ENCODE measurements at places on chromosomes 2 and 18.

DNA sequence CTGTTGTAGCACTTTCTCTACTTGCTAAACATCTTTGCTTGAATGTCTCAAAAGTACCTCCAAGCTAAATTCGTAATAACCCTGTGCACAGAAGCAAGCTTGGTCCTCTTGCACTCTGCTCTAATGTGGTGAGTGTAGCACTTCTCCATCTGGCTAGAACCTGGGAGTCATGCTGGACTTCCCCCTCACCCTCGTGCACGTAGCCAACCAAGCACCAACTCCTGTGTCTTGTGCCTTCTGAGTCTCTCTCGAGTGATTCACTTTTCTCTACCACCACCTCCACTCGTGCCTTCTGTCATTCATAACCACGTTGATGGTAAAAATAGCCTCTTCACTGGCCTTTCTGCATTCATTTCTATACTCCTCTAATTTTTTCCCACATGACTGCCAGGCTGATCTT, 91.9 kb upstream of the KCNE4 start:
- no peak for DNase-seq

GRCh38 chr2:240146627-240147278, 6.3 kb upstream of the OTOS start:
- no peak for DNase-seq

DNA sequence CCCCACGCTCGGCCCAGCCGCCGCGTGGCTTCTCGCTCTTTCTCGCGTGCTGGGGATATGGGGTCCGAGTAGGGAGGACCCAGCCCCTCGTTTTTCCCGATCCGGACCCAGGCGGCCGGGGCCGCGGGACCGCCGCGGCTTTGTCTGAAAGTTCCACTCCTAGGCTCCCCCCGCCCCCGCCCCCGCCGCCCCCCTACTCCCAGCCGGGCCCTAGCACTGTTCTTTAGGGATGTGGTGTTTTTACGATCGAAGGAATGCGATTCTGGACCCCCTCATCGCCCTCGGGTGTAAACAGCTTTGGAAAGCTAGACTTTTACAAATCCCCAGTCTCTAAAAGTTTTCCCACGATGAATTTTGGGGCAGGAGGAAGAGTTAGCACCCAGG, 819 bp downstream of the TGIF1 start:
- DNase-seq, result no peak

- no peak for DNase-seq
These were observed 4.1 kb downstream of the SERTAD2 start for GRCh38 chr2:64649626-64650025.

DNA sequence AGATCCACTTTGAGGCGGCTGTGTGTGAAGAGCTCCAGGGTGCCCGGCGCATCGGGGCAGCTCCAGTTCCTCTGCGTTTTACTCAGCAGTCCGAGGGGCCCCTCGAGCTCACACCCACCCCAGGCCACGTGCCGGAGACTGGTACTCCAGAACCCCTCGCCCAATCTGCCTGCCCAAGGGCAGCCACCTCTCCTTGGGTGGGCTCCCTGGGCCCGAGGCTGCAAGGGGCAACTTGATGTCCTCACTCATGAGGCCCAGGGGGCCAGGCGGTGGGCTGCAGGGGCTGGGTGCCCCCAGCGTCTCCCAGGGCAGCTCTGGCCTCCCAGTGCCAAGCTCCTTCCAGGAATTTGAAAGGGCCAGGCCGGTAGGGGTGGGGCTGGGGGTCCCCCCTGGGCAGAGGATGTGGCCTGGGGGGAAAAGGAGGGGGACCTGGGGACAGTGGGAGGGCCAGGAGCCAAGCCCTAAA, 16.7 kb downstream of the RAMP1 start:
- DNase-seq, result no peak

DNA sequence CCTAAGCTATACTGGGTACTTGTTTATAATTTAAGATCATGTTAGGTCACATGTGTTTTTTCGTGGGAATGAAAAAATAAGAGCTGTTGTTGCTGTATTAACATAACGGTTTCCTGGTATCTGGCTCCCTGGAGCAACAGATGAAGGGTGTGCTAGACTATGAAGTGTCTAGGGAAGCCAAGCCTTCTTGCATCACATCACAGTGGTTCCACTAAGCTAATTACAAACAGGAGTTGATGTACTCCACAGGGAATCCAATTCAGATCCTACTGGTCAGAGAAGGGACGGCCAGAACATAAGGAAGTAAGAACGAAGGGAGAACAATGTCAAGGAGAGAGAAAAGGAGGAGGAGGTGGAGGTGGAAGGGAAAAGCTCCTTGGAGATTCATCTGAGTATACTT, 193.0 kb upstream of the CYP26B1 start:
- no peak for DNase-seq

- DNase-seq, result no peak
These were observed 19.5 kb upstream of the CFAP36 start for GRCh38 chr2:55500025-55500424.

GRCh38 chr2:166173263-166173662, 45.4 kb upstream of the SCN1A start:
- DNase-seq, result no peak

- DNase-seq, result no peak
These were observed 28.9 kb upstream of the C2orf15 start for GRCh38 chr2:99112617-99113016.

- DNase-seq, result peak; percentile 60
These were observed 400.5 kb upstream of the TCF4 start for GRCh38 chr18:55988537-55988936.

DNA sequence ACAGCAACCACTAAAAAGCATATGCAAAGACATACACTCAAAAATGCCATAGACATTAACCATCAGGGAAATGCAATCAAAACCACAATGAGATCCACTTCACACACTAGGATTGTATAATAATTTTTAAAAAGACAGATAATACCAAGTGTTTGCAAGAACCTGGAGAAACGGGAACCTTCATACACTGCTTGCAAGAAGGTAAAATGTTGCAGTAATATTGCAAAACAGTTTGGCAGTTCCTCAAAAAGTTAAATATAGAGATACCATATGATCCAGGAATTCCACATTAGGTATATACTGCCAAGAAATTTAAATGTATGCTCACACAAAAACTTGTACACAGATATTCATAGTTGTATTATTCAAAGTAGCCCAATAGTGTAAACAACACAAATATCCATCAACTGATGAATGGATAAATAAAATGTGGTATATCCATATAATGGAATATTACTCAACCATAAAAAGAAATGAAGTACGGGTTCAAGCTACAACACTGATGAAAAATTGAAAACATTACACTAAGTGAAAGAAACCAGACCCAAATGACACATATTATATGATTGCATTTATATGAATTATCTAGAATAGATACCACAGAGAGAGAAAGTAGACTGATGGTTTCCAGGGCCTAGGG, 14.7 kb upstream of the CHMP3 start:
- no peak for DNase-seq

DNA sequence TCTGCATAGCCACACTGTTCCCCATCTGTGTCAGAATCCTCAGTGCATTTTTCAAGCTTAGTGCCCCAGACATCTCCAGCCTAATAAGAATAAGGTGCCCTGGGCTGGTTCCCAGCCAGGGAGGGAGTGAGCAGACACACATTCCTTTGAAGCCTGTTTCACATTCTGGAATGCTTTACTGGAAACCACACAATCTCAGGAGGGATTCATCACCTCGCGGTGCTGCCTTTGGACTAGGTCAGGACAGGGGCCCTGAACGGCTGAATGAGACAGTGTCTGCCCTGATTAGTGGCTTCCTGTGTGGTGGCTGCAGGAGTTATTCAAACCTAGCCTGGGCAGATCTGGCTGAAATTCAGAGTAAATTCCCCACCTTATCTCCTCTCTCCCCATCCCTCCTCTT, 108.0 kb upstream of the LDAH start:
- no peak for DNase-seq

- no peak for DNase-seq
These were observed 54.0 kb upstream of the PPP1CB start for GRCh38 chr2:28697602-28698149.

DNA sequence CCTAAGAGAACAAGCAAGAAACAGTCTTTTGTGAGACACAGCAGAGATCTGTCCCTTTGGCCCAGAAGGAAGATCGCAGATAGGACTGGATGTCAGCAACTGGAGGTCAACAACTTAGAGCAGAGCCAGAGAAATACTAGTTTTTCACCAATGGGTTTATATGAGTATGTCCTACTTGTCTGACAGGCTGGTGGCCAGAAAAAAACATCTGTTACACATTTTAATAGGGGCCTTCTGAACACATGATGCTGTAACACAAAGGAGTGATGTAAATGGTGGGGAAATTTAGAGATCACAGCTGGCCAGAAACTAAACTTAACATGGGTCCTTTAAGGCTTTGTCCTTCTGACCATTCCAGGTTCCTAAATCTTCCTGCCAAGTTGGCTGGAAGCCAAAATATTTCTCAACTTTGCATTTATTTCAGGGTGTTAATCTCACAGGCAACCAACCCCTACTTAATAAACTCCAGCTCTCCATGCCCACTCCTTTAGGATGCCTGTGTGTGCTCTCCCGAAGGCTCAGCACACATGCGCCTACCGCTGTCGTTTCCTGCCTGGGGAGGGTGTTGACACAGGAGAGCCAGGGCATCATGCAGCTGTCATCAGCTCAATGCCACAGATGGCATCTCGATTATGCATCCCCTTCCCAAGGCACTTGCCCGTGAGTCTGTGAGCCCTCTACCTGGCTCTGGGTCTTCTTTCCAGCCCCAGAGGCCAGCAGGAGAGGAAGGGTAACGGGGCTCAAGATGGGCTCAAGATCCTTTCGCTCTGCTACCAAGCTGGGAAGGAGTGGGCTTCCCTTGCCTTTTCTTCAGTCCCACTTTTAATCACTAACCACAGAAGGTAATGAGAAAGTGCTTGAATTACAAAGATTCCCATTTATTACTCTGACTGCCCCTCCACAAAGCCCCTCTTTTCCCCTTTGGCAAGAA, 252.5 kb downstream of the ETAA1 start:
- no peak for DNase-seq

GRCh38 chr2:75074708-75075107, 116.3 kb downstream of the POLE4 start:
- DNase-seq, result no peak

- no peak for DNase-seq
These were observed 71.8 kb upstream of the STAM2 start for GRCh38 chr2:152247337-152247695.

GRCh38 chr2:118089139-118089800, 999 bp downstream of the INSIG2 start:
- DNase-seq, result peak; percentile 44

GRCh38 chr2:26978061-26978596, 7.7 kb downstream of the MAPRE3 start:
- no peak for DNase-seq

DNA sequence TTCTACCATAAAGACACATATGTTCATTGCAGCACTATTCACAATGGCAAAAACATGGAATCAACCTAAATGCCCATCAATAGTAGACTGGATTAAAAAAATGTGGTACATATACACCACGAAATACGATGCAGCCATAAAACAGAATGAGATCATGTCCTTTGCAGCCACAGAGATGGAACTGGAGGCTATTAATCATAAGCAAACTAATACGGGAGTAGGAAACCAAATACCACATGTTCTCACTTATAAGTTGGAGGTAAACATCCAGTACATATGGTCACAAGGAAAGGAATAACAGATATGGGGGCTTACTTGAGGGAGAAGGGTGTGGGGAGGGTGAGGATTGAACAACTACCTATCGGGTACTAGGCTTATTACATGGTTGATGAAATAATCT, 7.7 kb downstream of the HMSD start:
- DNase-seq, result no peak

DNA sequence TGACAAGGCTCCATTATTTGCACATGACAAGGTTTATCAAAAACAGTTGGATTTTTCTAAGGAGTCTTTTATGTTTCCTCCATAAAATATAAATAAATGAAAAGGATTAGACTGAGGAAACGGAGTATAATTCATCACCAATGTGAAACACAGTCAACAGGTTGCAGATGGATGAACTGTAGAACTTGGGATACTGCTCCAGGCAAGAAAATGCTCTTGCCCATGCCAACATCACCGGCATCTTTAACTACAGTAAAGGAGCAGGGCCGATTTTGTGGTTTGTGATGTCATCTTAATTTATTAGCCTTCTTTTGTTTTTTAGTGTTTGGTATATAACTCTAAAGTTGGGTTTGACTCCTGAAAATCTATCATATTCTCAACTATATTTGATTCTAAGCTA, 577.3 kb downstream of the EPHA4 start:
- DNase-seq, result no peak

DNA sequence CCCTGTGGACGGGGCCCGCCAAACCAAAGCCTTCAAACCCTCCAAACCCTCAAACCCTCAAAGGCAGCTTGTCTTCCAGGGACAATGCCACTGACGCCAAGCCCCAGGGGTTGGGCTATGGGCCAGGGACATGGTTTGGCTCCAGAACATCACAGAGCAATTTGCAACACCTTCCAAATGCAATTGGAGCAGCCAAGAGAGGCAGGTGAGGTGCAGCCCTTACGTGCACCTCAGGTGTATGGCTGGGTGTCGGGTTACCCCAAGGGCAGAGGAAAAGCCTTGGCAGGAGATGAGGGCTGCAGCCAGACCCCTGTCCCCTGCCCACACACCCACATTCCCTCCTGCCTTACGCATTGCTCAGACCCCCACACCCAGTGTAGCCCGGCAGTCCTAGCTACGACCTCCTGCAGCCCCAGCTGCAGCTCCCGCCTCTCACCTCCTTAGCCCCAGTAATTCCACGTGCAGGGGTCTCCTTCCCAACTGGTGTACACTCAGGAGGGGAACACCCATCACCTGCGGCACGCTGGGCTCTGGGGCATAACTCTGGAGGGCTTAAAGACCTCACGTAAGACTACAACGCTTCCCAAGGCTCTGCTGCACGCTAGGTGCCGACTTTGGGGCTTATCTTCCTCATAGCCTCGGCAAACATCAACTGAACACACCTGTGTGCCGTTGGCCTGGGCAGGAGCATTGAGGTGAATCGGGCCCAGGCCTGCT, 88.7 kb downstream of the TFCP2L1 start:
- no peak for DNase-seq

DNA sequence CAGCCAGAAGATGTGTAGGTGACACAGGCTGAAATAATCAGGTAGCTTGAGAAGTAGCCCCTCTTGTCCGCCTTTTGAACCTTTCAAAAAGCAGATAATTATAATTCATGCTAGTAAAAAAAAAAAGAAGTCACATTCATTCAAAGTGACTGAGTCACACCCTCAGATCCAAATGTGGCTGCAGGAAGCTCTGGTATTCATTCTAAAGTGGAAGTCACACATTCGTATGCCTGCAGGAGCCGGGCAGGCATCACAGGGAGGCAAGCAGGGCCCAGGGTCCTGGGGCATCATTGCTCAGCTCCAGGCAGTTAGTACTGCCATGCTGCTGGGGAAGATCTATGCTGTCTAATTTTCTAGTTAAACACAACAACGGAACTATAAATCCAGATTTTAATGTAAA, 21.7 kb upstream of the RAB11FIP5 start:
- DNase-seq, result no peak

- DNase-seq, result no peak
These were observed 3.3 kb downstream of the NCK2 start for GRCh38 chr2:105747991-105748390.

- no peak for DNase-seq
These were observed 4.6 kb upstream of the RNF181 start for GRCh38 chr2:85590950-85591349.

All from KBM-7 (cell line).